Urinary bladder (tissue), 4 donors: ENCODE measurements at places on chromosomes 6 and 20. TPM values are rescaled to one million over a fixed set of nuclear protein-coding genes. Genes with fewer than 3 reads are reported as not detected.

DNA sequence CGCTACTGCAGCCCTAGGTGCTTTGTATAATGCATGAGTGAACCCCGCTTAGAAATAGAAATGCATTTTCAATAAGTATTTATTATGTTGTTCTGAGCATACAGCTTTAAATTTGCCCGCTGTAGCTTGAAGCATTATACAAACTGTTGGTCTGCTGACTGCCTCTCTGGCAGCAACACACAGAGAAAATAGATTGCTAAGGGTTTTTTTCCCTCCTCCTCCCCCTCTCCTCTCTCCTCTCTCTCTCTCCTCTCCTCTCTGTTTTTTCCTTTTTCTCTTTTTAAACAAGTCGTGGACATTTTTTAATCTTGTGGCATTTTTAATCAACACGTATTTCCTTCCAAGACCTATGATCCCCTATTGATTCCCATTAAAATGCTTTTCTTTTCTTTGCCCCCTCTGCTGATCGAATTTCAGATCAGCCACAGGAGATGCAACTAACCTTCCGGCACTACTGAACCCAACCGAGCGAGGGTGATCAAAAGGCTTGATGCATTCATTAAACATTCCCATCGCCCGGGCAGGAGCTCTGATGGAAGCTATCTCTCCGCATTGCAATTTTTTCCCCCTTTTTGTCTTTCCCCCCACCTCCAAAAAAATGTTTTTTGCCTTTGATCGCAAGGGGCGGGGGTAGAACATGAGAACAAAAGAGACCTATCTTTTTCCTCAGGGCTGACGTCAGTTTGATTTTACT is 90.7 kb upstream of the ARID1B start:
- no peak for DNase-seq

DNA sequence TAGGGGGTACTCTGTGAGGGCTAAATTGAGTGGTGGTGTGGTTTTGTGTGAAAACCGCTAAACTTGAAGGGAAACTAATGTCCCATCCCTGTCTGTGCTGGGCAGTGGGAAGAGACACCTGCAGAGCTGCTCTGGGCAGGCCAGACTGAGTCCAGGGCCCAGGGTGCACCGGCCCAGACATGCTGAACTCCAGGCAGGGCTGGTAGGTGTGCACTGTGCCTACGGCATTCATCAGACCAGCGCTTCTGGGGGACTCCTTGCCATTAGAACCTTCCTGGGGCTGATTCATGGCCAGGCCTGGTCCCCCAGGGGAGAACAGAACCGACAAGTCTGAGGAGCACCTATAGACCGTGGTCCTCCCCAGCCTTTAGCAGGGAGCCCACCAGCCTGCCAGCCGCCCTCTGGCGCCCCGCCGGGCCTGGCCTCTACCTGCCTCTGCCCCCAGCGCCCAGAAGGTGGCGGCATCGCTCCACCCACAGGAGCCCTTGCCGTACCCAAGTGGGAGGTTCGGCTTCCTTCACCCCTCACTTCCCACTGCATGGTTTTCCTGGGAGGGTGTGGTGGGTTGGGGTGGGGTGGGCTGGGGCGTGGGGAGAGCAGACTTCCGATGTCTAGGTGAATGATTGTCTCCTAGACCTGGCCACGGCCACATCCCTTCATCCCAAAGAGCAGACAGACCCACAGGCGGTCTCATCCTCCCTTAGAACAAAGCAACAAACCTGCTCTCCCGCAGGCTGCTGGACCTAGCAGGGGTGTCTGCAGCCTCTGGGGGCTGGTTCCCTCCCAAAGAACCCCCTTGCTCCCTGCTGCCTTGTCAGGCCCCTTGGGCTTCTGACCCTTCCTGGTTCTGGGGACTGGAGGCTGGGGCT is 15.5 kb downstream of the CCDC167 start:
- no peak for DNase-seq

GRCh38 chr6:127051571-127052260 is 66.8 kb upstream of the RSPO3 start:
- DNase-seq: no peak

ID4 gene
- 102 TPM for total RNA-seq

ADGRF4 gene
- 3.2 TPM for total RNA-seq

TSBP1 gene
- not detected for total RNA-seq

SRMS gene
- total RNA-seq: 0.48 TPM
